ENCODE measurements at places on chromosomes 3 and 15.

GRCh38 chr3:151391720-151392119 lies 7.2 kb upstream of the P2RY12 start:
- DNase-seq = no peak

- DNase-seq = no peak
These were observed 14.6 kb downstream of the PLSCR5 start for GRCh38 chr3:146590521-146590920.

DNA sequence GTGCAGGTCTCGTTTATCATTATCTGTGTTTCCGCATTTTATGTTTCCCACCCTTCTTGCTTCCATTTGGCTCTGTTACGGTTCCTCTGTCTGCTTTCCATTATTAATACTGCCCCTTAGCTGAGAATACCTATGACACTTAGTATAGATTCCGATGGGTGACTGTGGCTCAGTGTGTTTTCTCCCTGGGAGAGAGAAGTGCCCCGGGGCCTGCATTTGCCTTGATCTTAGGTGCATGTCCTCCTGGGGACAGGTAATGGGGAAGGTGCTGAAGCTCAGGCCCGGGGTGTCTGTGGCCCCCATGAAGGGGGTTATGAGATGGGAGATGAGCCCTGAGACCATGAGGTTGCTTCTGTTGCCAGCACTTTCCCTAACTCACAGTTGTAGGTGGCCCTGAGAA lies 43.4 kb upstream of the PCSK6 start:
- DNase-seq = no peak

DNA sequence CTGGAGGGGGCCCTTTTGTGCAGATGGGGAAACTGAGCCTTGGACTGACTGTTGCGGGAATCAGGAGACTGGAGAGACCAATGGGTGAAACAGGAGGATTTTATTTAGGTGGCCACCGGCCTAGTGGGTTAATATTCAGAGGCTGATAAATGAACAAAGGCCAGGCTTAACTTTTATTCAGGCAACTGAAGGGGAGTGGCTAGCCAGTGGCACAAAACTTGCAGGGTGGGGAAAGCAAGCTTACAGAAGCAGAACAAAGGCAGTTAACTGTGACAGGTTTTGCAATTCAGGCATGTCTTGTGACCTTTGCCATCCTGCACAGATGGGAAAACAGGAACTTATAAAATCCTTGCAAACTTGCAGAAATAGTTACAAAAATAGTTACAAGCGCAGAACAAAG lies 24.9 kb upstream of the ACAD9 start:
- no peak for DNase-seq

DNA sequence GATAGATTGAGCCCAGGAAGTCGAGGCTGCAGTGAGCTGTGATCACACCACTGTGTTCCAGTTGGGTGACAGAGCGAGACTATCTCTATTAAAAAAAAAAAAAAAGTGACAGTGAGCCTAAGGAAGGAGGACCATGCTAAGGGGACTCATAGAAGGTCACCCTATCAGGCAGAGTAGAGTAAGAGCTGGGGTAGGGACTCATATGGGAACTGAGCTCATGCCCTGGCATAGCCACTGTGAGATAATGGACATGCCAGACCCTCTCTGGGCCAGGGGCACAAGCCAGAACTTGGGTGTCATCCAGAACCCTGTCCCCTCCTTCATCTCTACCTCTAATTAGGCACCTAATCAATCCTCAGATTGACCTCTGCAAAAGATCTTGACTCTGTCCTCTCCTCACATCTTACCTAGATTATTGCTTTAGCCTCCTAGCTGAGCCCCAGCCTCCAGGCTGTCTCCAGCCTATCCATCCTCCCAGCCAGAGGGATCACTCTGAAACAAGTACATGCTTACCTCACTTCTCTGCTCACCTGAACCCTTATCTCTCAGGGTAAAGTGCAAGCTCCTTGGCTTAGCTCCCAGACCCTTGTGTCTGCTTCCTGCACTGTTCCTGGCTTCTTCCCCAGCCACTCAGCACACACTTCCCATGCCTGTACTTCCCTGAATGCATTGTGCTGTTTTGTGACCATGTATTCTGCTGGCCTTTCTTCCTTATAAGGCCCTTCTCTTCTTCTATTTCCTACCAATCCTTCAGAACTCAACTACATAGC lies 76.4 kb downstream of the DAPK2 start:
- DNase-seq = no peak

DNA sequence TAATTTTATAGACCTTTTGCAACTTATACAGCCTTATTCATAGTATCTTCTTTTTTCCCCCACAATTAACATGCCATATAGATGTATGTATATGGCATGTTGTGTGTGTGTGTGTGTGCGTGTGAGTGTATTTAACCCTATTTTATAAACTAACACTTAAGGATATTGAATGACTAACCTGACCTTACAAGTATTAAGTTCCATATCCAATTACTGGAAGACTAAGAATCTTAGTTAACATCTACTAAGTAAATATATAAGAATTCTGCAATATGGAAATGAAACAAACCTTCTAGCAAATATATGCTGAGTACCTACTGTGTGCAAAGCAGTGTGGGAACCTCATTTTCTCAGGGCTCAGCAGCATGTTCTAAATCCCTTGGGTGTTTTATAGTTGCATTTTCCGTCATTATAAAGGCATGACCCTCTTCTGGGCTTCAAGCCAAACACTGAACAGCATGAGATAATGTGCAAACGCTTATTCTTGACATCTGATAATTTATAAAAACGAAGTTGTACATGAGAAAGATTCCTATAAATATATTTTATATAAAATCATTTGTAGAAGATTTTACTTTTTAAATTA lies 105.5 kb downstream of the NLGN1 start:
- DNase-seq = no peak

DNA sequence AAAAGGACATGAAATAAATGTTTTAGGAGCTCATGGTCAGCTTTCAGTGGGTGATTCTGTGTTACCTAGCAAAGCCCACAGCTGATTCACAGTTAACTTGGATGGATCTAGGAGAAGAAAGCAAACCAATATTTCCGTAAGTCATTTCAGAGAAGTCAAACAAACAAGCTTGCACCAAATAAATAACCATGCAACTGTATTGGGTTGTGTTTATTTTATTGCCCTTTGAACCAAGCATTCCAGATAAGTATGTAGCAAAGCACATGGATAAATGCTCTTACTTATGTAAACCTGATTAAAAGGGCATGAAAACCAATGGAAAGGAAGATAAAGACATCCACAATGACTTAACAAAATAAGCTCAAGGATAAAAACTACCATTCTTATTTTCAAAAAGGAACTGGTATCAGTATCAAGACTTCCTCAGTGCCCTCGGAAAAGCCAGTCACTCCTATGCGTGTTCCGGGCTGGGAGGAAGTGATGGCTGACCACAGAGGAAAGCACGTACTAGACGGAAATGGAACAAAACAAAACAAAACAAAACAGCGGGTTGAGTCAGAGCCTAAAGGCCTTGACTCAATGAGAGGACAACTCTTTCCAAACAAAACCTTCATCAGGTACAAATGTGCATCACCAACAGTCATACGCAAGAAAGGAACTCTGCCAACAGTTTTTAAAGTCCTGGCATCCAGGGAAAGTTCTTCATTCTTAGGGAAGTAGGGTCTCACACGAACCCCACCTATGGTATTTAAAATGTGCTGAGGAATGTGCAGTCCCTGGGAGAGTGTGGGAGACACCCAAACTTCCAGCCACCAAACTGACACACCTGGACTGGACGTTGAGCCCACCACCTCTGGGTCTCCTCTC lies 103.3 kb downstream of the SNRK start:
- DNase-seq = peak; percentile 55

- no peak for DNase-seq
These were observed 260.4 kb downstream of the EPHB1 start for GRCh38 chr3:135055449-135055848.

GRCh38 chr15:42590619-42591237 lies 15.3 kb downstream of the STARD9 start:
- DNase-seq = no peak

- DNase-seq = no peak
These were observed 61.7 kb upstream of the AKAP13 start for GRCh38 chr15:85318732-85319076.

DNA sequence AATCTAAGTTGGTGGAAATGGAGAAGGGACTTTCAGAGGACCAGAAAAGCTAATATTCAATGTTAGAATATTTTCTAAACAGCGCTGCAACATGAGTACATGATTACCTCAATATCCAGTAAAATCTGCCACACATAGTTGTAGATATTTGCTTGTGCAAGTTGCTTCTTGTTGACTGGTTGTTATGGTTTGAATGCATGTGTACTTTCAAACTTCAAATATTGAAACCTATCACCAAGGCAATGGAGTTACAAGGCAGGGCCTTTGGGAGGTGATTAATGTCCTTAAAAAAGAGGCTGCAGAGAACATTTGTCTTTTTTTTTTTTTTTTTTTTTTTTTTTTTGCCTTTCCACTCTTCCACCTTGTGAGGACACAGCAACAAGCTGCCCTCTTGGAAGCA lies 49.9 kb downstream of the TMCO5A start:
- no peak for DNase-seq

GRCh38 chr3:171890398-171890797 lies 47.2 kb downstream of the TMEM212 start:
- no peak for DNase-seq

DNA sequence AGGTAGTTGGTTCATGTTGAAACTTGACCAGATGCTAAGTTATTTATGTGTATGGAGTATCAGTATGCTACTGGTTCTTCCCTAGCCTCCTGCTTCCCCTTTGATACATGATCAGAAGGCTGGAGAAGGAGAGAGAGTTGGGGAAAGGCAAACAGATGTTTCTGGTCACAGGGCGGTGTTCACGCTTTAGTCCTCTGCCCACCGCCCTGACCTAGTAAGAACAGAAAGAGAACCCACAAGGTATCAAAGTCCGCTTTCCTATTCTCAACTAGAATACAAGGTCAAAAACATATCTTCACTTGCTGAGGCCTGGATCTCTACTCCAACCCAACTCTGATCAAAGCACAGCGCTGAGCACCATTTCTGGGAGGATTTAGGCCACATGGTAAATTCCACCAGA lies 55.5 kb downstream of the NCEH1 start:
- DNase-seq = no peak

DNA sequence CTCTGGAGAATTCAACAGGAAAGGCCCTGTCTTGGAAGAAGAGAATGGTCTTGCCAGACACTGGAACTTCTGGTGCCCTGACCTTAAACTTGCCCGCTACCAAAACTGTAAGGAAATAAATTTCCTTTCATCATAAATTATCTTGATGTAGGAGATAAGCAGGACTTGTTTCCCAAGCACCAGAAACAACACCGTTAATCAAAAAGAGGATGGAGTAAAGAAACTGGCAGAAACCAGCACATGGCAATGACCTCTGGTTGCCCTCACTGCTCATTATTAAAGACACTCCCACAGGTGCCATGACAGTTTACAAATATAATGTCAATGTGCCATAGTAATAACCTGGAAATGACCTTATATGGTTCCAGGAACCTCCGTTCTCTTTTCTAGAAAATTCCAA lies 426.1 kb downstream of the EDEM1 start:
- DNase-seq = no peak

DNA sequence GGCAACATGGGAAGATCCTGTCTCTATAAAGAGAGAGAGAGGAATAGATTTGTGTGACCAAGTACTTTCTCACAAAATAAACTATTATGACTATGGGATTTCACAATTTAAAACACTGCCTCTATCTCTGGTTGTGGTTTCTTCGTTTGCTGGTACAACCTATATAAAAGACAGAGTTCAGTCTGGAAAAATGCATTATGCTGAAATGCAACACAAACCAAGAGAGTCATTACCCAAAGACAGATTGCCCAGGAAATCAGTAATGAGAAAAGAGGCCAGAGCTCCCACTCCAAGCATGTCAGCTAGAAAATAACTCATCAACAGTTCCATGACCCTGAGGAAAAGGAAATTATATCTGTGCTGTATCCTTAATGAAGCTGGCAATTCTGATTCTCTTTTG lies 23.2 kb downstream of the GPR176 start:
- no peak for DNase-seq

- peak; percentile 26 for DNase-seq
These were observed at the start of gene ABHD17C for GRCh38 chr15:80695099-80695910. ABHD17C (plus strand) TSS chr15:80695310; CDS start chr15:80695430, 120 bp downstream.

DNA sequence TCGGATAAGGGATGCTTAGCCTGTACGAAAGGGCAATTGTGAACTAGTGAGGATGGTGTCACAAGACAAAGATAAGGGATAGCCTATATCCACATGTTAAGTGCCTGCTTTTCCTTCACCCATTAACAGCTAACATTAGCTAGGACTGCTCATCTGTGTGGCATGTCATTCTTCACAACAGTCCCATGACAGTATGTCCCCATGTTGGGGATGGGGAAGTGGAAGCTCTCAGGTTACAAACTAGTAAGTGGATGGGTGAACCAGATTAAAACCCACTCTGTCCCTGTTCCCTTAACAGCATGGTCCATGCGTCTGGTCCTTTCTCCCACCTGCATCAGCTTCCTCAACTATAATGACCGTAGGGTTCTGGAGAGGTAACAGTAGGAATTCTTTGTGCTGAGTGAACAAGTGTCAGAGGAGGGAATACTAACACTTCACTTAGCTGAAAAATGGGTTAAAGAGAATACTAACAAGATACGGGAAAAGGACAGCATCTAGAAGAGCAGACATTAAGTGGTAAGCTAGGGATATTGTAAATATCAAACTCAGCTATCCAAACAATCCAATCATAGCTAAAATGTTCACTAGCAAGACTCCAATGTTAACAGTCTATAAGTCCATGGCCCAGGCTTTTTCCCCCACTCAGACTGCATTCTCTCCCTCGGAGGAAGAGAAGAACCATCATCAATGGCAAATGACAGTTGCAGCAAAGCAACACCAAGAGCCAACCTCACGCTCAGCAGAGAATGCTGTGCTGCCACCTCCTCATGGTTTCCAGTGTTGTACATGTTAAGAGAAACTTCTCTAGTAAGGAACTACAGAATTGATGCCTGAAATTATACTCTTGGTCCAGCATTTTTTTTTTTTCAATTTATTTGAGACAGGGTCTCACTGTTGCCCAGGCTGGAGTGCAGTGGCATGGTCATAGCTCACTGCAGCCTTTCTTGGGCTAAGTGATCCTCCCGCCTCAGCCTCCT lies 5.0 kb downstream of the RPLP1 start:
- DNase-seq = no peak

DNA sequence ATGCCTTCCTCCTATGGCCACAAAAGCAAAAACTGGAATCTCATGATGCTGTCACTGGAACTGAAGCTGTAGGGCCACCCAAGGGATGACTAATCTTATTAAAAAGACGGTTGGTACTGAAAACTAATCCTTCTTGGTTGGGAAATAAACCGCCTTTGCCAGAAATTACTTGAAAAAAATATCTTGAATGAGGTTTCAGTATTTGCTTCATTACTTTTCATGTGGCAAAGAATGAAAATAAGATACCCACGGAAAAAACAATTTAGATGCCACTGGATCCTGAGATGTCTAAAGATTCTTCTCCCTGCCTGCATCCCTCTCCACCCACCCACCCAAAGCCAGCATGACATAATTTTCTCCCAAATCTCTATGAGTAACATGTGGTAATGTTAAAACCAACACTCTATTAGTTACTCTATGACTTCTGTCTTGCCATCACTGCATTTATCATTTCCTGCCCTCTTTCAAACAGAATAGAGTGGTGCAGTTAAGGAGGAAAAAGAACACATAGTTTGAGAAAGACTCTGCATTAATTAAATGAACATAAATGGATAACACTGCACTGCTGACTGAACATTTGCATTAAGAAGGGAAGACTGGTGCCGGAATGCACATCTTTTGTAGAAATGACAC lies 111.8 kb upstream of the DPH6 start:
- no peak for DNase-seq

GRCh38 chr3:43025423-43025822 lies 46.3 kb downstream of the GASK1A start:
- DNase-seq = no peak

- no peak for DNase-seq
These were observed 39.5 kb downstream of the HACD3 start for GRCh38 chr15:65569728-65570127.

GRCh38 chr15:52642386-52643361 lies 36.5 kb downstream of the ATOSA start:
- DNase-seq = no peak
